ENCODE measurements at places on chromosomes 5 and 9.

DNA sequence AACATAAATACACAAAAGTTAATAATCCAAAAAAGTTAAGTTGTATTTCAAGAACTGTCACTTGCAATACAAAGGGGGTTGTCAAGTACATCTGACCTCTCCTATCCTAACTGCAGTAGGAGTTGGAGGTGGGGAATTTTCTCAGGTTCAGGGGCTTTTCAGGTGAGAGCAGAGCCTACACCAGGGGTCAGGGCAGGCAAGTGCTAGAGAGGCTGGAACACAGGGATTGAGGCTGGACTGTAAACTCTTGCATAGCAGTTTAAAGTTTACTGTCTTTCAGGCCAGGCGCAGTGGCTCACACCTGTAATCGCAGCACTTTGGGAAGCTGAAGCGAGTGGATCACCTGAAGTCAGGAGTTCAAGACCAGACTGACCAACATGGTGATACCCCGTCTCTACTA lies 25.4 kb upstream of the RASGRF2 start:
- no peak for DNase-seq

GRCh38 chr5:147445917-147446316 lies 64.0 kb downstream of the DPYSL3 start:
- DNase-seq, result no peak

DNA sequence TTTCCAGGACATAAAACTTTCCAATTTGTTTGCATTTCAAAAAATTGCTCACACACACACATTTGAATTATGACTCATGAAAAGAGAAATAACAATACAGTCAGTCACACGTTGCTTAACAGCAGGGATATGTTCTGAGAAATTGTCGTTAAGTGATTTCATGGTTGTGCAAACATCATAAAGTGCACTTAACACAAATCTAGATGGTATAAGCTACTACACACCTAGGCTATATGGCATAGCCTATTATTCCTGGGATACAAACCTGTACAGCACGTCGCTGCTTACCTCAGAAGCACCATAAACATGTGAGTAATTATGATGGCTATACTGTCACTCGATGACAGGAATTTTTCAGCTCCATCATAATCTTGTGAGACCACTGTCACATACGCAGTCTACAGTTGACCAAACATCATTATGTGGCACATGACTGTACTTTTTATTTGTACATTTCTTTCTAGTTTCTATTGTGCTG lies 378.2 kb downstream of the ACTL7B start:
- DNase-seq, result no peak

GRCh38 chr9:87236546-87236945 lies 261.1 kb upstream of the DAPK1 start:
- DNase-seq, result no peak

DNA sequence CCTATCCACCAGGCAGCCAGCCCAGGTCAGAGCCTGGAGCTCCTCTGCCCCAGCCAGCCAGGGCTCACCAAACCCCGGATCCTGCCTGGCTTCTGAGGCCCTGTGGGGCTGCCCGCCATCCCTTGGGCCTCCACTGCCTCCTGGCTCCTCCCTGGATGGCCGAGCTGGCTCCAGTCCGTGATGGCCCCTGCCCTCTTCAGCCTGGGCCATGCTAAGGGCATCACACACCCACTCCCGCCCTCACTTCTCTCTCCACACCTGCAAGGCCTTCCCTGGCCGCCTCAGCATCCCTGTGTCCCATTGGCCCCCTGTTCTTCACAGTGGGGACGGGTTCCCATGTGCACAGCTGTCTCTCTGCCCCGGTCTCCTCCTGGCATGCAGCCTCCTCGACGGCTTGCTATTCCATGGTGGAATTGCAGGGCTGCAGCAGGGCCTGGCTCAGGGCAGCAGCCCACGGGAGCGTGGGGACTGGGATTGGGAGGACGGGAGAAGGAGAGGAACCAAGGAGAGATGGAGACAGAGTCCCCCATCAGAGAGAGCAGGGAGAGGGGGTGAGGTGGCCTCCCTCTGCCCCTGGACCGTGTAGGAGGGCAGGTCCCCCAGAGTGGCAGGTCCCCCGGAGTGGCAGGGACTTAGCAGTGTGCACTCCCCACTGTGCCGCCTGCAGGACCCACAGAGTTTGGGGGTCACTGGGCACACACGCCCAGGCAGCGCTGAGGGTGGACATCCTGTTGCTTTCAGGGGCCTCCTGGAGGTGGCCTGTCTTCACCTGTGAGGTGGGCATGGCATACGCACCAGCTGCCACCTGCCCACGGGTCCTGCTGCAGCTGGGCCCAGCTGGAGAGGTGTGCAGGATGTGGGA lies 16.7 kb upstream of the RNU6ATAC start:
- no peak for DNase-seq

DNA sequence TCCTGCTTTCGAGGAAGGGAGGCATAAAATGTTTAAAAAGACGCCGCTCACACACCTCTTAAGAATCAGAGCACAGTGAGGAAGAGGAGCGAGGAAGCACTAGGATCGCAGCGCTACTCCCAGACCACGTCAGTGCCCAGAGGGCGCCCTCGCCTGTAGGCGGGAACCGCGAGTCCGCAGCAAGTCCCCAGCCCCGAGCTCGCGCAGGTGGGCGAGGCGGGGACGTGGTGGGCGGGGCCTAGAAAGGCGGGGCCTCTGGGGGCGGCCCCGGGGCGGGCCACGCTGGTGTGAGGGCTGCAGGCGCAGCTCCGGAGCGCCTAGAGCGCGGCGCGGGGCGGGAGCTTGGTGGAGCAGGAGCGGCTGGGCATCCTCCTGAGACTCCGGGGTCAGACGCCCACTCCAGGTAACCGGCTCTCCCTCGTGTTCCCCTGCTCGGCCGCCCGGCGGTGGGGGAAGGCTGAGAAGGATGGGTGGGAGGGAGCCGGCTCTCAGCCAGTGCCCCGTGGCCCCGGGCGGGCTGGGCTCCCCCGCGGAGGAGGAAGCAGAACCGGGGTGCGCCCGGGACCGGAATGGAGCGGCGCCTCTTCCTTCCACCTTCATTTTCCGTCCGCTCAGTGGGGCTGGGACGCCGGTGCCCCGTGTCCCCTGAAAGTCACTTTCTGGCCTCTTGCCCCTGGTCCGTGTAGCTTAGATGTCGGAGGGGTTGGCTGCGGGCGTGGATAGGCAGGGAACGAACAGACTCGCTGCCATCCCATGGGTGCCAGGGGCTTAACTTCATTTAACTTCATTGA lies at the start of gene GCNT1:
GCNT1 (plus strand) TSS at position 280 of the 791 bp plus-strand sequence. CDS start 43,200 bp downstream, outside the sequence.
- peak; percentile 44 for DNase-seq

- no peak for DNase-seq
These were observed 27.8 kb downstream of the ZCCHC10 start for GRCh38 chr5:132998556-132998955.

- DNase-seq, result no peak
These were observed 59.4 kb downstream of the DAP start for GRCh38 chr5:10701567-10702039.

DNA sequence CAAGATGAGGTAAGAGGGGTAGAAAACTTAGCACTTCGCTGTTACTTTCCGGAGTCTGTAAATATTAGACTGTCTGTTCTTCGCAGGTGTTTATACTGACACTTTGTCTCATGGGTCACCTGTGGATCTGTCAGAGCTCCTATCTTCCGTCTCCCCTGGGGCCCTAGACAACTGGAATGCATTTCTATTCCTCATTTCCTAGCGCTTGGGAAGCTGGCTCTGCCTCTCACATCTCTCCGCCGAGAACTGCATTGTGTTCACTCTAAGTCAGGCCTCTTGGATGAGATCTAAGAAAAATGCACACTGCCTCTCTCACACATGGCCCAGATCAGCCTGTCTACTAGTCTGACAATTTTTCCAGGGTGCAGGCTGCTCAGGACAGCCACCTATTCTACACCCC lies 39.5 kb downstream of the PCA3 start:
- no peak for DNase-seq

DNA sequence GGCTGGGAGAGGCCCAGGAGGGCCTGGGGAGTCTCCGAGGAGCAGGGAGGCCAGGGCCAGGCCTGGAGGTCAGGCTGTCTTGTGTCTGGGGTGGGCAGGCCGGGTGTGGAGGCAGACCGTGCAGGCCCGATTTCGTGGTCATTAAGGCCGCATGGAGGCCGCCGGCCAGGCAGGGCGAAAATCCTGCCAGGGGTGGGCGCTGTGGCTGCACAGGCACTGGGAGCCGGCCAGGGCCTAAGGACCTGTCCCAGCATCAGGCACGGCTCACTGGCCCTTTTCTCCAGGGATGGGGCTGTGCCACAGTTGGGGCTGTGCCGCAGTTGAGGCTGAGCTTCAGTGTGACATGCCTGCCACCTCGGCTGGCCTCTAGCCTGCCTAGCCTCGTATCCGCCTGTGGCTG lies 35.9 kb downstream of the ASS1 start:
- DNase-seq, result no peak

DNA sequence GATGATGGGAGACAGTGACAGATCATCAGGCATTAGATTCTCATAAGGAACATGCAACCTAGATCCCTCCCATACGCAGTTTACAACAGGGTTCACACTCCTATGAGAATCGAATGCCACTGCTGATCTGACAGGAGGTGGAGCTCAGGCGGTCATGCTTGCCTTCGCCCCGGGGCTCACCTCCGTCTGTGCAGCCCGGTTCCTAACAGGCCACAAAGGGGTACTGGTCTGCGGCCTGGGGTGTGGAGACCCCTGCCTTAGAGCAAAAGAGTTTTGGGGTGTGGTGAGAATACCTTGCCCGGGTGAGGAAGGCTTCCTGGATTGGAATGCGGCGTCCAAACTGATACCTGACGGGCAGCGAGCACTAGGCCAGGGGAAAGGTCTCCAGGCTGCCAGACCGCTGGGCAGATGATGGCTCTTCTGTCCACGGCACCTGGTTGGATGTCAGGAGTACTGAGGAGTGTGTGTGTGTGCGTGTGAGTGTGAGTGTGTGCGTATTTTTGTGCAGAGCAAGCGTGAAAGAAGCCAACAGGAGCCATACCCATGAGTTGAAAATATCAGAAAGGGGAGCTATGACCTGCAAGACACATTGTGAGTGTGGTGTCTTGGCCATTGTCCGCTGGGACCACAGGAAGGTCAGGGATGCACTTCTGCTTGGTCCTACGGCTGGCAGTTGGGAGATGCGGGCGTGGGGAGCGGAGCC lies 55.4 kb downstream of the ACER2 start:
- DNase-seq, result no peak

- no peak for DNase-seq
These were observed 149.5 kb downstream of the GABRG2 start for GRCh38 chr5:162217037-162217436.

DNA sequence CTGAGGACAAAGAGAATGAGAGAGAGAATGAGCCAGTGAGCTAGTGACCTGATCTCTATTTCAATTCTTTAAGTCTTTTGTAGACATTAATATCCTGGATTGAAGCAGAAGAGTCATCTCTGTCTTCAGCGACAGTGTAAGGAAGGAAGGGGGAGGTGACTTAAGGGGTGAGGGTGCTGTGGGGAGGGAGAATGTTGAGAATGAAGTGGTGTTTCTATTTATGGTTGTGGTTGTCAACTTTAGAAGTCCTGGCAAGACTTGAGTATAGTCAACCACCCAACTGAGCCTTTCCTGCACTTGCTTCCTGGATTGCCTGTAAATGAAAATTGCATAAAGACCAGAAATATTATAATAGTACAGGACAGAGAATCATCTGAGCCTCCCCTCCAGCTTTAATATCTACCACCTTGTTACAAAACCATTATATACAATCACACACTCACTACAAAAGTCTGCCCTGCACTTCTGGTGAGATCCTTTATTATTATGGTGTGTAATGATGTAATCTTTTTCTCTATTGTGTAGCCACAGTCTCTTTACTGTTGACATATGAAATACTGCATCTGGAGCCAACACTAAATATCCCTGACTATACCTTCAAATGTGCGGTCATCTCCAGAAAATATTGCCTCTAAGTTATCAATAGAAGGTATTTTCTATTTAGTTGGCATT lies 91.7 kb downstream of the NTRK2 start:
- DNase-seq, result no peak

DNA sequence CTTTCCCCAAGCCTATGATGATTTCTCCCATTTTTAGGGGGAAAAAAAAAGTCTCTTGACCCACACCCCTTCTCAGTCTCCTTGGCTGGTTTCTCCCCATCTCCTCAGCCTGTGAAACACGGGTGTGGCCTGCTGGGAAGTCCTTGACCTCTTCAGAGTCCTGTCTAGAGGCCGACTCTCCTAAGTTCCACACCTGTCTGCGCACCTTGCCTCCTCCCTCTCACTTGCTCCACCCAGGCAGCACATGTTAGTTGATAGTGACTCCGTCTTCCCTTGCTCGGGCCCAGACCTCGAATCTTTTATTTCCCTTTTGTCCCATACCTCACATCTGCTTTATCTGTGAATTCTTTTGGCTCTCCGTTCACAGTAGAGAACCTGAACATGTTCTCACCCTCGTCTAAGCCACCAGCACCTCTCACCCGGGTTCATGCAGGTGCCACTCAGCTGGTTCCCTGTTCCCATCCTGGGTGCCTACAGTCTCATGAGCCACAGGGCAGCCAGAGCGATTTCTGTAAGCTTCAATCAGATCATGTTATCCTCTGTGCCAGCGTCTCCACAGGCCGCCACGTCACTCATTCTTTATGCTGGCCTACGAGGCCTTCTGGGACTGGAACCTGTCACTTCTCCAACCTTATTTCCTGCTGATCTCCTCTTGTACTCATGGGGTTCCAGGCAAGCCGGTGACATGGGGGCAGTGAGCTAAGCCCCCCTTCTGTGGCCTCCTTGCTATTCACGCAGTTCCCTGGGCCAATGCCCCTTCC lies 51.7 kb upstream of the LRRTM2 start:
- no peak for DNase-seq

GRCh38 chr9:127032256-127032655 lies 90.2 kb downstream of the ANGPTL2 start:
- no peak for DNase-seq

DNA sequence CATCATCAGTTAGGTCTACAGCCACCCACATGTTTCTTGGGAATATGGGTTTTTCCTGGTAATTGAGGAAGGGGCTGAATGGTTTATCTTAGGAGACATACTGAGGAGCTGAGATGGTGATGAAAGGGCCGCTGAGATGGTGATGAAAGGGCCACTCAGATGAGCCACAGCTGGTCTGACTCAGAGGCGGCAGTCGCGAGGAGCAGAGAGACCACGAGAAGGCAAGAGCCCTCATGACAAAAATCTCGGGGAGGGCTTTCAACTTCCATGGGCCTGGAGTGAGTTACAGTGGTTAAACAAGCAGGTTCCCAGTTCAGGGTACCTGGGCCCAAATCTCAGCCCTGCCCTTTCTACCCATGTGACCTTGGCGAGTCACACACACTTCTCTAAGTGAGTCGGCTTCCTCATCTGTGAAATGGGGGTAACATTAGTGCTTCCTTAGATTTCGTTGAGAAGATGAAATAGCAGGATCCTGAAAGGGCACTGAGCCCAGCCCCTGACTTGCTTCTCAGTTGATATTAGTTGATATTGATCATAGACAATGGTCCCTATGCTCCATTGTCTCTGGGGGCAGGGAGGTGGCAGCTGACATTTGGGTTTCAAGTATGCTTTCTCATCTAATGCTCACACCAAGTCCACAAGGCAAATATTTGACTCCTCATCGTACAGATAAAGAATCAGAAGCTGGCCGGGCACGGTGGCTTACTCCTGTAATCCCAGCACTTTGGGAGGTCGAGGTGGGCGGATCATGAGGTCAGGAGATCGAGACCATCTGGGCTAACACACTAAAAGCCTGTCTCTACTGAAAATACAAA lies 169.5 kb downstream of the RGS3 start:
- no peak for DNase-seq

- DNase-seq, result no peak
These were observed 2.1 kb downstream of the SH2D3C start for GRCh38 chr9:127776195-127776923.
